Activated CD8-positive, alpha-beta memory T cell treated with anti-CD3 and anti-CD28 coated beads for 24 hours (primary cell): ENCODE measurements at places on chromosomes 5 and 9.

DNA sequence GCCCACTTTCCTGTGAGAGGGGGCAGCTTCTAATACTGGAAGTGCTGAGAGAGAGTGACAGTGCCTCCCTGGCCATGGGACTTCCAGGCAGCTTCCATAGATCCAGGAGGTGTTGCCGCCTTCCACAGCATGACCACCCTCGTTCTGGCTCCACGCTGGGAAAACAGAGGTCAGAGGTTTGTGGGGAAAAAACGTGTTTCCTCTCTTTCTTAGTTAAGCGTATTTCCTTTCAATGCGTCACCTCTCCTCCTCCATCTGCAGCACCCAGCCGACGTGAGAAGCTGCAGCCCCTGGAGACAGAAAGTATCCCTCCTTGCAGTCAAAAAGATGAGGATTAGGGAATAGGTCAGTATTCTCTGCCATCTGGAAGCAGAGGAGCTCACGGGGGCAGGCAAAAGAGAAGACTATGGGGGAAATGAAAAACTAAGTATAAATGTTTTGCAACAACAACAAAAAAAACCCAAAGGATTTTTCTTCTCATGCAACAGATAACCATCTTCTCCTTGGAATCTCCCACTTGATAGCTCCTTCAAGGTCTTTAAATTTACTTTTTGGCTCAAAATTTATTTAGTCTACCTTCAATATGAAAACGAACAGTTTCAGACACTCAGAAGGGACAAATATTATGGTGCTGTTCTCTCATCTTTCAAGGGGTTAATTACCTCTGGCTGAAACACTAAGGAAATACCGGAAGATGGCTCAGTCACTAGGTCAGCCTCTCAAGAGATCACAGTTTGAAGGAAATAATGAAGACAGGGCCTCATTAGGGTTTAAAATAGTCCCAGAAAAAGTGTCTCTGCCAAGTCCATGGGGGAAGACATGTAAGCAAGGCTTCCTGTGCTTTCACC lies 38.0 kb downstream of the MTMR12 start:
- DNase-seq, result no peak

- DNase-seq, result no peak
Measured at GRCh38 chr9:136008693-136008997, 47.5 kb upstream of the UBAC1 start.

GRCh38 chr5:127666043-127666716 lies 17.3 kb downstream of the CTXN3 start:
- no peak for DNase-seq

DNA sequence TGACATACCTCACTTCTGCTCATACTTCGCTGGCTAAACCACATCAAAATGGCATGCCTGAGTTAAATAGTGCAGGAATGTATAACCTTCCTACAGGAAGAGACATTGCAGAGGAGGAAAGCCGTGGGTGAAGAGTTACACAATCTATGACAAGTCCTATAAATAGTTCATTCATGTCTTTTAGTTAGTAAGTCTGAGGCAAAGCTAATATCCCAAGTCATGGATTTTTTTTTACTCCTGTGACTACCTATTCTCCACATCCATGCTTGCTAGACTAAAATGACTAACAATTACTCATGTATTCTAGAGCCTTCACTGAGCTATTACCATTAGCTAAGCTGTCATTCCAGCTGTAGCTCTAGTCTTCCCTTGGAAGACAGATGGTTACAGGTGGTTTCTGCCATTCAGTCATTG lies 391.3 kb downstream of the NR2F1-AS1 start:
- DNase-seq, result no peak

DNA sequence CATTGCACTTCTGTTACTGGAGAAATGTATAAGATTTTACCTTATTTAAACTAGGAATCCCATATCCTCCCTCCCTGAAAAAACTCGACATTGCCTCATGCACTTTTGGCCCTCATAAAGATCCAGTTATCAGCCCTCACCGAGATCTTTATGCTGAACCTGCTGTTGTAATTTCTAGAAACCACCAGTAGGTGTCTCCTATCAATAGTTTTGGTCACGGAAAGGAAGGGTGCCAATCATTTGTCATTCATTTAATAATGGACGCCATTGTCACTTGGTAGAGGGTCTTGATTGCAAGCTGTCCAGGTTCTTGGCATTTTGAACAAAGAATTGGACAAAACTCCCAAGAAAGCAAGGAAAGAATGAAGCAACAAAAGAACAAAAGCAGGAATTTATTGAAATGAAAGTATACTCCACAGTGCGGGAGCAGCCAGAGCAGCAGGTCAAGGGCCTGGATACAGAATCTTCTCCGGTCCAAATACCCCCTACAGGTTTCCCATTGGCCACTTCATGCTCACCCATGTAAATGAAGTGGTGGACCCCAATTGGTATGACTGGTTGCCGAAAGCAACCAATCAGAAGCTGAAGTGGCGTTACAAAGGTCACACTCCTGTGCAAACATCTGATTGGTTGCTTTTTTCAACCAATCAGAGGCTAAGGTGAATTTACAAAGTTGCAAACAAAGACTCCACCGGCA lies 524.3 kb downstream of the PSAT1 start:
- DNase-seq, result no peak

GRCh38 chr5:119270121-119270565 lies 85.7 kb upstream of the TNFAIP8 start:
- no peak for DNase-seq

DNA sequence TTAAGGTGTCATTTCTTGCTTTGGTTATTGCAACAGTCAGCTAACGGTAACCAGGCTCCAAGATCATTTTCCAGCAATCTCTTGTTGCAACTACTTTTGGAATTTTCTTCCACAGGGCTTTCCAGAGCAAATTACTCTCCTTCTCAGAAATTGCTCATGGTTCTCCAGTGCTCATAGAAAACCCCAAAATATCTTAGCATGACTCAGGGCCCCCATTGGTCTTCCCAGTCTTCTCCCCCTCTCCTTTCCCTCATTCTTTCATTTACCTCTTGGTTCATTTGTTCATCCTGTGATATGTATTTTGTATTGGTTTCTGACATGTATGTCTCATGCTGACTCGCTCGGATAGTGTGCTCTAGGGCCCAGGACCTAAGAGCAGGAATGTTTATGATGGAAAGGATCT lies 35.6 kb downstream of the WWC1 start:
- DNase-seq, result no peak

DNA sequence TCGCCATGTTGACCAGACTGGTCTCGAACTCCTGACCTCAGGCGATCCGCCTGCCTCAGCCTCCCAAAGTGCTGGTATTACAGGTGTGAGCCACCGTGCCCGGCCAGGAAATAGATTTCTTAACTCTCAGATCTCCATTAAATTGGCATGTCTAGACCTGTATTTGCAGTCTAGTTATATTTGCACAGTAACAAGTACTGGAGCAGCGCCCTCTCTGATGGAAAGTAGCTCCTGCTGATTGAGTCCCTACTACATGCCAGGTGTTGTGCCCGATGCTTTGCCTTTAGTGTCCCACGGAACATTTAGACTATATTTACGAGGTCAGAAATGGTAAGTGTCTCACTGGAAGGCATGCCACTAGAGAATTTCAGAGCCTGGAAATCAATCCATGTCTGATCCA lies 15.8 kb upstream of the TMED9 start:
- no peak for DNase-seq

DNA sequence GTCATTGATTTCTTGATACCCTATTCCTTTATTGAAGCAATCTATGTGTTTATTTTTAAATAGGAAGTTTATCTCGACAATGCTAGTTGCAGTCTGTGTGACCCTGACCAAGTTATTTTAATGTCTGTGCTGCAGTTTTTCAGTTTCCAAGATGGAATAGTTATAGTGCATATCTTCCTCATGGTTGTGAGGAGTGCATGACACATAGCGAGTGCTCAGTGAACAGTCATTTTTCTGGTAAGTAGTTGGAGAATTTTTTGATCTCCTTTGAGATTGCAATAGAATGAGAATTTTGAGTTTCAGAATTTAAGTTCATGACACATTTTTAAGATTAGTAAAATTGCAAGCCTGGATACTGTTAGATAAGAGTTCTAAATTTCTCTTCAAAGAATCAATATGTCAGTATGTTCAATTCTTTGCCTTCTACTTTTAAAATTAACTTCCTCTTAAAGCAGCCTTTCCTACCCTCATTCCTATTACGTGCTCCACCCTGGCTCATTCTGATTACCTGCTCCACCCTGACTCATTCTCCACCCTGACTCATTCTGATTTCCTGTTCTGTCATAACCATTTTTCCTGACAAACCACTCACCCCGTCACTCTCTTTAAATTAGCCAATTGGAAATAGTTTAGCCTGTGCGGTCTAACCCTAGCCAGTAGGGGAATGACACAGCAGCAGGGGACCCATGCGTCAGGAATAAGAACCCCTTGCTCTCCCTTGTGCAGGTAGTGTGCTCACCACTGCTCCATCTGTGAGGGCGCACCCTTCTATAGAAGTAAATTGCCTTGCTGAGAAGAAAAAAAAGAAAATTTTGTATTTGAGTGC lies 30.7 kb downstream of the SPIN1 start:
- DNase-seq, result no peak

DNA sequence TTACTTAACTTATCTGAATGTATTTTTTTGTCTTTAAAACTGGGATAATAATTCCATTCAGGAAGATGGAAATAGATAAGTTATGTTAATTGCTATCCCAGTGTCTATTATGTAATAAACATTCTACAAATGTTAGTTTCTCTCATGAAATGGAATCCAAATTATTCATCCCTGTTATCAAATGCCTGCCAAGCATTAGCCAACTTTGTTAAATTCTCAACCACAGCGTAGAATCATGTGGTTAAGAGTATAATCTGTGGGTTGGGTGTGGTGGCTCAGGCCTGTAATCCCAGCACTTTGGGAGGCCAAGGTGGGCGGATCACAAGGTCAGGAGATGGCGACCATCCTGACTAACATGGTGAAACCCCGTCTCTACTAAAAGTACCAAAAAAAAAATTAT lies 912.9 kb upstream of the SEMA6A start:
- no peak for DNase-seq

GRCh38 chr9:76620996-76621395 lies 143.2 kb upstream of the PCA3 start:
- DNase-seq, result no peak

DNA sequence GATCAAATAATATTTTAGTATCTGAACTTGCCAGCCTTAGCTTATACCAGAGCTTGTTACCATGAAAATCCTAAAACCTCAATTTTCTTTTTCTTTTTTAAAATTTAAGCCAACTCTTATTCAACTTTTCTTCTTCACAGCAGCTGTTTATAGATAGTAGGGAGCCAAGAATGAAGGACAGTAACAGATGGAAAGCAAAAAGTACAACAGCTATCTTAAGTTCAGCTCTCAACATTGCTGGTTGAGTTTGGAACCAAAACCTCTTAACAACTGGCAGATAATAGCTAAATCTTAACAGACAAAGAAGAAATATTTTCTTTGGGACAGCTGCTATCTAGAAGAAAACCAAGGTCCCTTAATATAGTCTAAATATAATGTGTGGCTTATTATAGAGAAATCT lies 74.7 kb downstream of the PJA2 start:
- DNase-seq, result no peak
